Sigmoid colon (tissue), 7 donors: ENCODE measurements at places on chromosomes 6 and 20.

- no peak overlapping the region for H3K4me3 ChIP-seq
- H3K4me1 ChIP-seq: no peaks in the 10 kb centered on the region
- H3K27me3 ChIP-seq: no peaks in the 10 kb centered on the region
- no peak for DNase-seq
- H3K36me3 ChIP-seq: no peaks in the 10 kb centered on the region
Measured at GRCh38 chr6:155340464-155341129, 26.3 kb upstream of the TFB1M start.

DNA sequence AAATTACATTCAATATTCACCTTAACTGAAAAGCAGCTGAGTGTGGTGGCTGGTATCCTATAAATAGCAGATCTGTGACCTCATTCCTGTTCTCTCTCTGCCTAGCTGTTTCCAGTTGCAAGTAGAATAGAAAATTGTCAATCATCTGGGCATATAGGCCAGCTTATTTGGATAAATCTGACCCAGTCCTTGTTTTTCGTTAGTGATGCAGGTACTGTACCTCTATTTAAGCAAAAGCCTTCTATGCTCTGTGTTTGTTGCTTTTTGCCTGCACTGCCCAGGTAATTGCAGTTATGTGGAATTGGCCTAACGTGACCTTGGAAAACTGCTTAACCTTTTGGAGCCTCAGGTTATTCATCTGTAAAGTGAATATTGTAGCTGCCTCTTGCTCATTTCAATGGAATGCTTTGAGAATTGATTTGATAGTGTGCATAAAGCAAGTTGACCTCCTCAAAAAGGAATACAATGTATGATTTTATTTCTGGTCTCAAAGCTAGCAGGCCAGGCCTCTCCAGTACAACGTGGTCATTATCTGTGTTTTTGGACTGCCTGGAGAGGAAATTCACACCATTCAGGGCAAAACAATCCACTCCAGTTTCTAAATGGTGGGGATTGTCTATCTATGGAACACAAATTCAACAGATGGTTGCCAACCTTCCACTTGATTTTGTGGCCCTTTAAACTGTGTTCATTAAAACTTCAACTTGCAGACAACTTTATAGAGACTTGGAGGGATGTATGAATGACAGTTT, 508.7 kb upstream of the CITED2 start:
- DNase-seq: no peak
- H3K4me1 ChIP-seq: peaks cover 18% of the 10 kb centered on the region
- no peaks in the 10 kb centered on the region for H3K36me3 ChIP-seq
- peak overlapping the region; percentile 33 for H3K27ac ChIP-seq
- no peaks in the 10 kb centered on the region for H3K27me3 ChIP-seq

GRCh38 chr6:156710479-156710878, 66.7 kb upstream of the ARID1B start:
- no peaks in the 10 kb centered on the region for H3K4me1 ChIP-seq
- no peak overlapping the region for H3K27ac ChIP-seq

DNA sequence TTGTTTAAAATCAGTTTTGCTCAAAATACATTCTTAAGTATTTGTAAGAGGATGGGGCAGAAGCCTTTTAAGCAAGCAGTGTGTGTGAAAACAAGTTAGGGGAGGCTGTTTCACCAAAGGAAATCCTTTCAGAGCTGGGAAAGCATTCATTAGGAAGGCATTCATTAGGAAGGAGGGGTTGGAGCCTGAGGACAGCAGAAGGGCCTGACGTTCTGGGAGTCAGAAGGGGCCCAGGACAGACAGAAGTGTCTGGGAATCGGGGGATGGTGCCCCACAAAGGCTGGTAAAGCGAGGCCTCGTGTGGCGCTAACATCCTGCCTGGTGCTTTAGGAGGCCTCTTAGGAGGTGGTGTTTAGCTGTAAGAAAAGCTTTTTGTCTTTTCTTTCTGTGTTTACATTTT, 80.6 kb upstream of the NXT1 start:
- no peaks in the 10 kb centered on the region for H3K36me3 ChIP-seq
- no peak overlapping the region for H3K4me3 ChIP-seq
- H3K4me1 ChIP-seq: no peaks in the 10 kb centered on the region
- no peak overlapping the region for H3K27ac ChIP-seq

DNA sequence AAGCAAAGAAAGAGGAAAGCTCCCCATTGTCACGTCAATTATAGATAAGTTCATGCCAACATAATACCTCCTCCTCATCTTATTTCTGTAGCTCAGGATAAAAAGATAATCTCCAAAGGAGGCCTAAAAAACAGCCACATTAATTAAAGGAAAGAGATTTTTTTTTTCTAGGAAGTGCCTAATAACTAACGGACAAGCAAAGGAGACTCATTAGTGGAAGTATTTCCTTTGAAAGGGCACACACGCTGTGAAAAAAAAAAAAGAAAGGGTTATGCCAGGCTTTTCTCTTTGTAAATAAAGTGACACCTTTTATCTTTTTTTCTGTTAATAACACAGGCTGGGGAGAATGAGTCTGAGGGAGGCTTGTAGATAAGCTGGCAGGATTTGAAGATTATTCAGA, 55.7 kb downstream of the PCSK2 start:
- H3K4me3 ChIP-seq: no peak overlapping the region
- H3K4me1 ChIP-seq: no peaks in the 10 kb centered on the region
- no peak overlapping the region for H3K27ac ChIP-seq
- H3K27me3 ChIP-seq: no peaks in the 10 kb centered on the region

GRCh38 chr20:21147593-21147992, 21.7 kb downstream of the KIZ start:
- no peak overlapping the region for H3K4me3 ChIP-seq
- no peak overlapping the region for H3K27ac ChIP-seq
- DNase-seq: no peak
- no peaks in the 10 kb centered on the region for H3K27me3 ChIP-seq
- no peaks in the 10 kb centered on the region for H3K4me1 ChIP-seq

GRCh38 chr6:157535340-157536222, 154.6 kb downstream of the ZDHHC14 start:
- H3K4me3 ChIP-seq: no peak overlapping the region
- H3K4me1 ChIP-seq: peaks cover 25% of the 10 kb centered on the region
- H3K27ac ChIP-seq: peak overlapping the region; percentile 25

GRCh38 chr20:32397567-32398084, 39.5 kb downstream of the ASXL1 start:
- DNase-seq: no peak
- H3K4me1 ChIP-seq: peaks cover 5% of the 10 kb centered on the region
- H3K36me3 ChIP-seq: no peaks in the 10 kb centered on the region

DNA sequence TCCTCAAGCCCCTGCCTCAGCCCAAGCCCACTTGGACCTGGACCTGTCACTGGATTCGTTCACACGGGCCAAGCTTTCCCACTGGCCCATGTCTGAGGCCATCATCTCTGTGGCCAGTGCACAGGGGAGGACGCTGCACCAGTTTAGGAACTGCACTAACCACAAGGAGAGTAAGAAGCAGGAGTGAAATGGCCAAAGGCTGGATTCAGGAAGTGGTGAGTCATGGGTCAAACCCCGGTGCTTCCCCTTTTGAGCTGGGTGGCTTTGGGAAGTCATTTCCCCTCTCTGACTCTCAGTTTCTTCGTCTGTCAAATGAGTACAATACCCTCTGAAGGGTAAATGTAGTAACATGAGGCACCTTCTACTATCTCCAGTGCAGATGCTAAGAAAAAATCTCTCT, 87.9 kb downstream of the CD40 start:
- no peaks in the 10 kb centered on the region for H3K36me3 ChIP-seq
- no peak overlapping the region for H3K27ac ChIP-seq
- H3K4me3 ChIP-seq: no peak overlapping the region
- peak; percentile 74 for DNase-seq
- H3K4me1 ChIP-seq: no peaks in the 10 kb centered on the region

DNA sequence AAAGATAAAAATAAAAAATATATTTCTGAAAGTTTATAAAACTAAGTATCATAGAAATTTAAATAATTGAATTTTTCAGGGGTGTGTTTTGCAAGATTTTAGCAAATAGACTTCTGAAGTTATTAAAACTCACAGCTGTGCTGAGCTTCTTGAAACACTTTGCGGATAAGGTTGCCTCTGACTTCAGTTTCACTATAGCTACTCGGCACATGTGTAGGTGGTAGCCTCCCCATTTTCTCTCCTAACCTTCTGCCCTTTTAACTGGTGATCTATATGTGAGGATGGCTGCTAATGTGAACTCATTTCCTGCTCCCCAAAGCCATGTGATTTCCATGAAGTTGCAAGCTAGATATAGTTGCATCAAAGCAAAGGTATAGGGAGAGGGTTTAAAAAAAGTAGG, 129.3 kb upstream of the STMND1 start:
- no peak overlapping the region for H3K27ac ChIP-seq
- DNase-seq: no peak
- no peaks in the 10 kb centered on the region for H3K36me3 ChIP-seq
- no peaks in the 10 kb centered on the region for H3K27me3 ChIP-seq
- H3K4me3 ChIP-seq: no peak overlapping the region

GRCh38 chr20:16944745-16945144, 196.6 kb downstream of the OTOR start:
- no peak for DNase-seq
- H3K4me3 ChIP-seq: no peak overlapping the region
- H3K27me3 ChIP-seq: no peaks in the 10 kb centered on the region
- no peaks in the 10 kb centered on the region for H3K36me3 ChIP-seq
- H3K4me1 ChIP-seq: peaks cover 8% of the 10 kb centered on the region
- no peak overlapping the region for H3K27ac ChIP-seq

DNA sequence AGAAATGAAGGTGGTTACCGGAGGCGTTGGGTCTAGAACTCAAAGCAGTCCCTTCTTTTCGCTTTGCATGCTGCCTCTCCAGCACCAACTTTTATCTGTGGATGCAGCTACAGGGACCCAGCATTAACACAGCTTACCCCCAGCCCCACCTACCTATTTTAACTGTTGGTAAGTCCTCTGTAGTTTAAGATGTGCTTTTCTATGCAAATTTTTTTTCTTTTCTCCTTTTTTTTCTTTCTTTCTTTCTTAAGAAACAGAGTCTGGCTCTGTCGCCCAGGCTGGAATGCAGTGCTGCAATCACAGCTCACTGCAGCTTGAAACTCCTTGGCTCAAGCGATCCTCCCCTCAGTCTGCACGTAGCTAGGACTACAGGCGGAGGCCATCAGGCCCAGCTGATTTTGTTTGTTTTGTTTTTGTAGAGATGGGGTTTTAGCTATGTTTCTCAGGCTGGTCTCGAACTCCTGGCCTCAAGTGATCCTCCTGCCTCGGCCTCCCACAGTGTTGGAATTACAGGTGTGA, 6.5 kb upstream of the USP45 start:
- no peaks in the 10 kb centered on the region for H3K27me3 ChIP-seq
- peak overlapping the region; percentile 72 for H3K4me3 ChIP-seq
- DNase-seq: peak; percentile 79
- no peaks in the 10 kb centered on the region for H3K36me3 ChIP-seq

- H3K27me3 ChIP-seq: peaks cover 70% of the 10 kb centered on the region
- H3K4me1 ChIP-seq: peaks cover 22% of the 10 kb centered on the region
- no peak for DNase-seq
- H3K4me3 ChIP-seq: peak overlapping the region; percentile 61
Measured at GRCh38 chr6:106974999-106975737, 639 bp upstream of the CD24 start.

GRCh38 chr20:20608041-20608440, 104.4 kb downstream of the RALGAPA2 start:
- no peak overlapping the region for H3K4me3 ChIP-seq
- no peak for DNase-seq
- H3K27me3 ChIP-seq: no peaks in the 10 kb centered on the region
- H3K27ac ChIP-seq: no peak overlapping the region
- no peaks in the 10 kb centered on the region for H3K36me3 ChIP-seq

DNA sequence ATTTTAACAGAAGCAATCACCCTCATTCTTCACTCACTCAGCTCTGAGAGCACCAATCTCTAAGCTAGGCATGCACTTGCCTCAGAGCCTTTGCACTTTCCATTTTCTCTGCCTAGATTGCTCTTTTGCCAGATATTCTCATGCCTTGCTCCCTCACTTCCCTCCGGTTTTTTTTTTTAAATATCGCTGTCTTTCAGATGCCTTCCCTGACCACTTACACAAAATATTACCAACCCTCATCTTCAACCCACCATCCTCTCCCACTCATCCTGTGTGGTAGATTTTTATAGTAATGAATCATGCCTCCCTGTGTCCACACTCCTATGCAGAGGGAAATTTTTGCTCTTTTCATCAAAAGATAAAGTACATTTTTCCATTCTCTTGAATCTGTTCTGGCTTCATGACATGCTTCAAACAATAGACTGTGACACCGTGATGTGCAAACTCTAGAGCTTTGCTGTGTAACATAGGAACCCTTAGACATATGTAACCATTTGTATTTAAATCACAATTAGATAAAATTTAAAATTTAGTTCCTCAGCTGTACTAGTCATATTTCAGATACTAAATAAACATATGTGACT, 437.1 kb downstream of the UTRN start:
- no peaks in the 10 kb centered on the region for H3K36me3 ChIP-seq
- no peaks in the 10 kb centered on the region for H3K27me3 ChIP-seq
- DNase-seq: no peak
- H3K4me1 ChIP-seq: no peaks in the 10 kb centered on the region

GRCh38 chr6:148293181-148293995, 49.2 kb upstream of the SASH1 start:
- no peaks in the 10 kb centered on the region for H3K36me3 ChIP-seq
- no peak for DNase-seq
- H3K4me1 ChIP-seq: peaks cover 12% of the 10 kb centered on the region
- H3K4me3 ChIP-seq: no peak overlapping the region
- no peaks in the 10 kb centered on the region for H3K27me3 ChIP-seq
- no peak overlapping the region for H3K27ac ChIP-seq

- no peak for DNase-seq
- H3K27me3 ChIP-seq: no peaks in the 10 kb centered on the region
- H3K4me1 ChIP-seq: no peaks in the 10 kb centered on the region
Measured at GRCh38 chr6:121932076-121932991, 467.1 kb upstream of the HSF2 start.

- H3K4me3 ChIP-seq: no peak overlapping the region
- H3K27me3 ChIP-seq: no peaks in the 10 kb centered on the region
- H3K36me3 ChIP-seq: no peaks in the 10 kb centered on the region
- DNase-seq: no peak
- H3K27ac ChIP-seq: no peak overlapping the region
Measured at GRCh38 chr6:154611847-154612246, 101.4 kb upstream of the CNKSR3 start.

- DNase-seq: peak; percentile 39
- no peak overlapping the region for H3K4me3 ChIP-seq
- H3K27me3 ChIP-seq: no peaks in the 10 kb centered on the region
- H3K36me3 ChIP-seq: no peaks in the 10 kb centered on the region
- no peak overlapping the region for H3K27ac ChIP-seq
Measured at GRCh38 chr6:167565388-167565787, 240.5 kb downstream of the TTLL2 start.

DNA sequence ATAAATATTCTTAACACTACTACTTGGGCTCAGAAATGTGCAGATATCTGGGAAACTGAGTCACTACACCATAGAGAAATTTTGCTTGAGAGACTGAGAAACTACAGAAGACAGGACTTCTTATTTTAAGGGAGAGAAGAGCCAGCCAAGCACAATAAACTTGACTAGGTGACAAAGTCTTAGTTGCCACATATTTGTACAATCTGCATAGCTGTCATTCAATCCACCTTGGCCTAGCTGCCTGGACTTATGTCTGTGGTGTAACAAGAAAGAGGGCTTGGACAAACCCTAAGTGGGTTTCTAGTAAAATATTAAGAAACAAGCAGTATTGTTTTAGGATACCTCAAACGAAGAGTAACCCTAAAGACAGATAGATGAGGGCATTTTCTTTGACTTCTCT, 21.8 kb upstream of the IRAK1BP1 start:
- no peak overlapping the region for H3K27ac ChIP-seq
- no peak for DNase-seq
- no peaks in the 10 kb centered on the region for H3K27me3 ChIP-seq
- no peak overlapping the region for H3K4me3 ChIP-seq
